ENCODE measurements at places on chromosomes 4 and X.

DNA sequence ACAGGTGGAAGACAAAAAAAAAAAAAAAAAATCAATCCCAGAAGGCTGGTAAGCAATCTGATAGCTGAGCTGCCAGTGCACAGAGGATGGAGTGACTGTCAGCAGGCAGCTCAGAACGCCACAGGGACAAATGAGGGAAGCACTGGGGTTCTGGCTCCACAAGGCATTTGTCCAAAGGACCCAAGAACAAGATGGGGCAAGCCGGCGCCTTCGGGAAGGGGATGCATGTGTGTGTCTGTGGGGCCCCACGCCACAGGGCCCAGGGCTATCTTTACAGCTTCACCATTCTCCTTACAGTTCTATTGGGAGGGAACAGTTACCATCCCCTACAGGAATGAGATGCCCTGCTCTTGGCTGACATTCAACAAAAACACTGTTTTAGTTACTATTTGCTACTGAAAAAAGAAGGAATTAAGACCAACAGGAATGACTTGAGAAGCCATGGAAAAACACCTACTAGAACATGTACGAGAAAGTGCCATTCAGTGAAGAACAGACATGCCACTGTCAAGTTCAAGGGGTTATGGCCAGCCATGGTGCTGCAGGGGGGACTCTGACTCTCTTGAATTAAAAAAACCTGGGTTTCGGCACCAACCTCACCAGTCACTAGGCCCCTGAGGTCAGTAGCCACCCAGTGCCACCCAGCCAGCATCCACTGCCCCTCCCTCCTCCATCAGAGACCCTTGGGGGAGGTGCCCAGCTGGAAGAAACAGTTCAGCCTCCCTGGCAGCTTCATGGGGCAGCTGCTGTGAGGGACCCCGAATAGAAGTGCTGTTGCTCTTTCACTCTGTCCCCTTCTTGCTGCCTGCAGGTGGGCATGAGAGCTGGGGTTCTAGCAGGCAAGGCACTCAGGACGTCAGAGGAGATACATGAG, 18.5 kb downstream of the WDR1 start:
- no peak for DNase-seq

- DNase-seq, result no peak
Measured at GRCh38 chrX:1584237-1585011, 7.0 kb upstream of the AKAP17A start.

GRCh38 chr4:24274381-24274941, 309.9 kb downstream of the DHX15 start:
- no peak for DNase-seq

- DNase-seq, result no peak
Measured at GRCh38 chr4:154329939-154330338, 161.7 kb downstream of the DCHS2 start.

DNA sequence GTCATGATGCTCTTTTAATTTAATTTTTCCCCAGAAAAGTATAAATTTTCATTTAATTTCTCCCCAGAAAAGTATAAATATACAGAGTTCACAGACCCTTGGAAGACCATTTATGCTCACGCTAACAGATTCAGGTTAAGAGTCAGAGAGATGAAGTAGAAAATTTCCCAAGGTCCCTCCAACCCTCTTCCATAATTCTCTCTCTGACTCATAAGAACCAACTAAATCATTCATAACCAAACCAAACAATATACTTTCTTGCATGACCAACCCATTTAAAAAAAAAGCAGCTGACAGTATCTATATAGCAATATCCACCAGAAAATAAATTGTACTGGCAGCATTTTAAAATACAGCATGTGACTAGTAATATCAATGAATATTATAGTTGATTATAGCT, 3.9 kb downstream of the KLHL8 start:
- DNase-seq, result no peak

GRCh38 chr4:85722807-85723206, 247.9 kb downstream of the ARHGAP24 start:
- DNase-seq, result no peak

GRCh38 chr4:3403348-3403906, 38.3 kb upstream of the HGFAC start:
- DNase-seq, result no peak

DNA sequence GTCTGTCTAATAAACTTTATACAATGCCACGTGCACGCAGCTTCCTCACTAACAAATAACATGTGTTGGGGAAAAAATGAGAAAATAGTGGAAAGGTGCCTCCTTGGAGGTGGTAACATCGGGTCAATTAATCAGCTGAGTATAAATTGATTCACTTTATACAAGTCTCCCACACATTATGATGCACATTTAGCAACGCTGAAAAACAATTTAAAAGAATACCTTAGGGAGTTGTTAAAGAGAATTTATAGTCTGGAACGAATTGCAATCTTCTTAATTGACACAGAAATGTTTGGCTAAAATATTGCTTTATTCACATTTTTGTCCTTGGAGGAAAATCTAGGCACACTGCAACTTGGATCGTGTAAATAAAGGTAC, 84.2 kb downstream of the HPRT1 start:
- DNase-seq, result no peak

DNA sequence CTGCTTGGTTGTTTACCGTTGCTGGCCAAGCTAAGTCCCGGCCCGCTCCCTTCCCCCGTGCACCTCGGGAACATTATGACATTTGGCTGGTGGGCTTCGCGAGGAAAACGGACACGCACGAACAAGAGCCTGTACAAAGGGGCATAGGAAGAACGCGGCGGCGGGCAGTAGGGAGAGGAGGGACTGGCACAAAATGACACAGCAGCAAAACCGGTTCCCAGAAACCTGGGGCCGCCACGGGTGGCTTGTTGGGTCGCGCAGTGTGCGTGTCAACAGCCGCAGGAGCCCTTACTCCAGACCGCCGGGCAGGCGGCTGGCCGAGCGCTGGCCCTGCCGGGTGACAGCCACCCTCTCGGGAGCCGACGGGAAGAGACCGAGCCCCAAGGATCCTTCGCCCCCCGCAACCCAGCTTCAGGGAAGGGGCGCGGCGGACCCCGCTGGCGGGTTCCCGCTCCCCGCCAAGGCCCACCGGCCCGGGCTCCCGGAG, 1.6 kb upstream of the LIN54 start:
- DNase-seq, result no peak

DNA sequence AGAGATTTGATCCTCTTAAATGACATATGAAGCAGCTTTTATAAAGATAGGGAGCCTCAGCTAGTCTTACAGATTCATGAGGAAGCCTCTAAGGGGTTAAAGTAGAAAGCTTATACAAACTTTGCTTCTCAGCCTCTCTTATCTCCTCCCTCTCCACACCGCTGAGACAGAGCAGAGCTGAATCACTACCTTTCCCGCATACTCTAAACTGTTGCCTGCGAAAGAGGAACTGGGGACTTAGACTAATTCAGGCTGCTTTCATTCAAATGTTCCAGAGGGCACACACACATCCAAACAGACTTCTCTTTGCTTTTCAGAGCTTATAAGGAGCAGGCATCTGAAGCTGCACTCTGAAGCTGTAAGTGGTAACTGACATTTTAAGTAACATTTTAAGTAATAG, at the start of gene SERTM2:
Gene SERTM2, plus strand, starts transcription at position 169 of the 400 bp plus-strand sequence. CDS start 7,213 bp downstream, outside the sequence.
- DNase-seq, result no peak
